Daoy (cell line): ENCODE measurements at places on chromosomes 3 and 15. TPM values are rescaled to one million over a fixed set of nuclear protein-coding genes. Genes with fewer than 3 reads are reported as not detected.

- no peak for DNase-seq
Measured at GRCh38 chr15:50095938-50096821, 22.9 kb downstream of the ATP8B4 start.

GRCh38 chr3:124360563-124360962 lies 368.6 kb upstream of the ROPN1 start:
- no peak for DNase-seq

GRCh38 chr3:124685067-124685466 lies 45.2 kb upstream of the UMPS start:
- DNase-seq: no peak

DNA sequence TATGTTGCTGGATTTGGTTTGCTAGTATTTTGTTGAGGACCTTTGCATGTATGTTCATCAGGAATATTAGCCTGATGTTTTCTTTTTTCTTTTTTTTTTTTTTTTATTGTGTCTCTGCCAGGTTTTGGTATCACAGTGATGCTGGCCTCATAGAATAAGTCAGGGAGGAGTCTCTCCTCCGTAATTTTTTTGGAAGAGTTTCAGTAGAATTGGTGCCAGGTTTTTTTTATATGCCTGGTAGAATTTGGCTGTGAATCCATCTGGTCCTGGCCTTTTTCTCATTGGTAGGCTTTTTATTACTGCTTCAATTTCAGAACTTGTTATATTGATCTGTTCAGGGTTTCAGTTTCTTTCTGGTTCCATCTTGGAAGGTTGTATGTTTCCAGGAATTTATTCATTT lies 165.8 kb downstream of the VPS8 start:
- DNase-seq: no peak

GRCh38 chr15:35139822-35140221 lies 54.7 kb upstream of the NANOGP8 start:
- no peak for DNase-seq

- no peak for DNase-seq
Measured at GRCh38 chr3:67401921-67402320, 252.5 kb downstream of the SUCLG2 start.

DNA sequence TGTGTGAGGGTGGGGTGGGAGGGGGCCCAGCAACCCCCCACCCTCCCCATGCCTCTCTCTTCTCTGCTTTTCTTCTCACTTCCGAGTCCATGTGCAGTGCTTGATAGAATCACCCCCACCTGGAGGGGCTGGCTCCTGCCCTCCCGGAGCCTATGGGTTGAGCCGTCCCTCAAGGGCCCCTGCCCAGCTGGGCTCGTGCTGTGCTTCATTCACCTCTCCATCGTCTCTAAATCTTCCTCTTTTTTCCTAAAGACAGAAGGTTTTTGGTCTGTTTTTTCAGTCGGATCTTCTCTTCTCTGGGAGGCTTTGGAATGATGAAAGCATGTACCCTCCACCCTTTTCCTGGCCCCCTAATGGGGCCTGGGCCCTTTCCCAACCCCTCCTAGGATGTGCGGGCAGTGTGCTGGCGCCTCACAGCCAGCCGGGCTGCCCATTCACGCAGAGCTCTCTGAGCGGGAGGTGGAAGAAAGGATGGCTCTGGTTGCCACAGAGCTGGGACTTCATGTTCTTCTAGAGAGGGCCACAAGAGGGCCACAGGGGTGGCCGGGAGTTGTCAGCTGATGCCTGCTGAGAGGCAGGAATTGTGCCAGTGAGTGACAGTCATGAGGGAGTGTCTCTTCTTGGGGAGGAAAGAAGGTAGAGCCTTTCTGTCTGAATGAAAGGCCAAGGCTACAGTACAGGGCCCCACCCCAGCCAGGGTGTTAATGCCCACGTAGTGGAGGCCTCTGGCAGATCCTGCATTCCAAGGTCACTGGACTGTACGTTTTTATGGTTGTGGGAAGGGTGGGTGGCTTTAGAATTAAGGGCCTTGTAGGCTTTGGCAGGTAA lies 8.1 kb downstream of the FAM131A start:
- peak; percentile 69 for DNase-seq

DNA sequence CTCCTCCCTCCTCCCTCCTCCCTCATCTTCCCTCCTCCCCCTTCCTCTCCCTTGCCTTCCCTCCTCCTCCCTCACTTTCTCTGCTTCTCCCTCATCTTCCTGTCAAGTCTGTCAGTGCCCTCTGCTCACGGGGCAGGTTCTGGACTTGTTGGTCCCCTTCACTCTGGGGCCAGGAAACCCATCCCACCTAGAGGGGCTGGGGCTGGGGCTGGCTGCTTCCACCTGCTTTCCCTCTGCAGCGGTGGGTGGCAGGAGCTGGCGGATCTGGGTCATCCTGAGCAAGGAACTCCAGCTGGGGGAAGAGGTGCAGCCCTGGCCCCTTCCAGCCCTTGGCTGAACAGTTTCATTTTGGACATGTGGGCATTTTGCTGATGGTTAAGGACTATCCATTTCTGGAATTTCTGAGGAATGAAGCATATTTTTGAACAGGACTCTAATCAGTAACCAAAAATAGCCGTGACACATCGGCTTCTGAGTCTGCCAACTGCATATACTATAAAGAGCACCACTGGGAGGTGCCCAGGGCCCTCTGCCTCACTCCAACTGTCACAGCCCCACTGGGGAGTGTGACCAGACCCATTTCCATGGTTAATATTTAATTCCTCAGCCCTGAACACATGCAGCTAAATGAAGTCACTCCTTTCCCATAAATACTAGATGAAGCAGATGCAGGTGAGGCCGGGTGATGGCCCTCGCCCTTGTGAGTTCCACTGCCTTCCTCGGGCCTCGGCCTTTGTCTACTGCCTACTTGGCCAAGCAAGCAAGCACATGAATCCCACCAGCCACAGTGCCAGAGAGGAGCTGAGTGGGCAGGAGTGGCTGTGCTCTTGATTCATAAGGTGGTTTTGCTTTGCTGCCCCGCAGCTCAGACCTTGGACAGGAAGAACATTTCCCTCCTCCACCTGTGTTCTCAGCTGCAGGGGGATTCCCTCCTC lies 39.8 kb downstream of the CHDH start:
- no peak for DNase-seq

DNA sequence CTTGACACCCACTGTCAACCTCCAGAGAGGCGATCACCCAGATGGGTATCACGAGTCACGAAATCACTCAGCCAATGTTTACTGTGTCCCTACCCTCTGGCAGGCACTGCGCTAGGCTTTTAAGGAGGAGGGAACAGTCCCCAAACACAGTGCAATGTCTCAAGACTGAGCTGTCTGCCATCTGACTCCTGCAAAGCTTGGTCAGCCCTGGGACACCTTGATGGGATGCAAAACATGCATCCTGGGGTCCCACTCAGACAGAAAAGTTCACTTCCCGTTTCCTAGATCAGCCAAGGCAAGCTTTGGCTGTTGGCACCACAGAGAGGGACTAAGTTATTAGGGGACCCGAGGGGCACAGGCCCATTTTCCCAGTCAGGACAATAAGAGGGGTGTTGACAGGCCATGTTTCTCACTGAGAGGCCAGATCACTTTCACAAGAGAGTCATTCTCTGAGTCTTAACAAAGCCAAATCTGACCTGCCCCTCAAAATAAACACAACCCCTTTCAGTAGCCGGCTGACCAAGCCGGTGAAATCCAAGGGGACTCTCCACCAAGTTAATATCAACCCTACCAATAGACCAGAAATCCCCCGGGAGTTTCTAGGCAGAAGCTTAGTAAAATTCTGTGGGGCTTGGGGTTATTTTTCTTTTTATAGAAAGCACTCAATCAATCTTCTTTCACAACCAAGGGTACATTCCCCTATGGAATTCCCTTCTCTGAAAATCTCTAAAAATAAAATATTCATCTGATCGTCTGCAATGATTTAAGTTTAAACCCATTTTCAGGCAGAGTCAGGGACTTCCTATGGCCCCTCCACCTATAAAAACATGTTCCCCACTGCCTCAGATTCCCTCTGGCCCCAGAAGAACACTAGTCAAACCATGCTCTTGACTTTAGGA lies 3.5 kb downstream of the RFTN1 start:
- DNase-seq: no peak

DNA sequence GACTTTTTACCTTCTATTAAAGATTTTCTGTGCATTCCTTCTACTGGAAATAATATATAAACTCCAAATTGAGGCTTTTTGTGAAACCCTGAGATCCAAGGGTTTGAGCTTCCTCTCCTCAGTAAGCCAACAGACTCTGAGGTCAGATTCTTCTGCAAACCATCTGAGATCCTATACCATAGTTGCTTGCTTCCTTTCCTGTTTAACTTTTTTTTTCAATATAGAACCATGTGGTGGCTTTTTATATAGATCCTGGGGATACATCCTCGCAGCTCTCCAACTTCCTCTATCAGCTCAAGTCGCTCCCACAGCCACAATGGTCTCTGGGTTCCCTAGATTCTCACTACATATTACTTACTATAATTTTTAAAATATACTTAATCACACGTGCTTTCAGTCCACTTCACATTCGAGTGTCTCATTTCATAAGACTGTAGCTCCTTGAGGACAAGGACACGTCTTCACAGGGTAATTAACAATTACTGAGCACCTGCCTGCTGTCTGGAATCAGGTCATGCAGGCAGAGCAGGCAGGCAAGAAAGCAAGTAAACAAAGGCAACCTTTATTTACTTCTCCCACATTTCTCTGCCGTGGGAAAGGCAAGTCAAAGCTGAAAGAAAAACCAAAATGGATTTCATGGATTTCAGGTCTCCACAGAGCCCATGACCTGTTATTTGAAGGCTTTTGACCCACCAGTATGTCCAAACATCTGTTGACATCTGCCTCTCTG lies 941.5 kb downstream of the FHIT start:
- no peak for DNase-seq

GRCh38 chr3:77577264-77577663 lies 537.4 kb downstream of the ROBO2 start:
- DNase-seq: no peak

TMEM40 gene
- total RNA-seq: not detected in 2 replicates

FMN1 gene
- total RNA-seq: 4.9 and 5.7 TPM in 2 replicates

SLC51B gene
- not detected in 2 replicates for total RNA-seq
